ENCODE measurements at places on chromosomes 2 and 18.

DNA sequence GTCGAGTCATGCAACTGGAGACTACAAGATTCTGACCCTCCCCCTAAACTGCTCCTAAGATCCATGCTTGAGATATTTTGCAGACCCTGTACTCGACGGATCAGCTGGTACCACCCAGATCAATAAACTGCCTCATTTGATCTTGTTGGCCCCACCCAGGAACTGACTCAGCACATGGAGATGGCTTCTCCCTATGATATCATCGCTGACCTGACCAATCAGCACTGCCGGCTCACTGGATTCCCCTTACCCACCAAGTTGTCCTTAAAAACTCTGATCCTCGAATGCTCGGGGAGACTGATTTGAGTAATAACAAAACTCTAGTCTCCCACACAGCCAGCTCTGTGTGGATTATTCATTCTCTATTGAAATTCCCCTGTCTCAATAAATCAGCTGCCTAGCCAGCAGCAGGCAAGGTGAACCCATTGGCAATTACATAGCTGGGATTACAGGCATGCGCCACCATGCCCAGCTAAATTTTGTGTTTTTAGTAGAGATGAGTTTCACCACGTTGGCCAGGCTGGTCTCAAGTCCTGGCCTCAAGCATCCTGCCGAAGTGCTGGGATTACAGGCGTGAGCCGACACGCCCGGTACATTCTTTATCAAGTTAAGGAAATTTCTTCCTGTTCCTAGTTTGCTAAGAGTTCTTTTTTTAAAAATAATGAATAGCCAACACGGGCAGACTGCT is 43.6 kb downstream of the VPS54 start:
- DNase-seq = no peak

GRCh38 chr2:188303363-188304031 is 11.8 kb downstream of the GULP1 start:
- peak; percentile 77 for DNase-seq

GRCh38 chr18:39779926-39780325 is 2175.1 kb upstream of the PIK3C3 start:
- no peak for DNase-seq

- DNase-seq = no peak
Observed at GRCh38 chr2:207497596-207497995, 32.2 kb upstream of the CREB1 start.

DNA sequence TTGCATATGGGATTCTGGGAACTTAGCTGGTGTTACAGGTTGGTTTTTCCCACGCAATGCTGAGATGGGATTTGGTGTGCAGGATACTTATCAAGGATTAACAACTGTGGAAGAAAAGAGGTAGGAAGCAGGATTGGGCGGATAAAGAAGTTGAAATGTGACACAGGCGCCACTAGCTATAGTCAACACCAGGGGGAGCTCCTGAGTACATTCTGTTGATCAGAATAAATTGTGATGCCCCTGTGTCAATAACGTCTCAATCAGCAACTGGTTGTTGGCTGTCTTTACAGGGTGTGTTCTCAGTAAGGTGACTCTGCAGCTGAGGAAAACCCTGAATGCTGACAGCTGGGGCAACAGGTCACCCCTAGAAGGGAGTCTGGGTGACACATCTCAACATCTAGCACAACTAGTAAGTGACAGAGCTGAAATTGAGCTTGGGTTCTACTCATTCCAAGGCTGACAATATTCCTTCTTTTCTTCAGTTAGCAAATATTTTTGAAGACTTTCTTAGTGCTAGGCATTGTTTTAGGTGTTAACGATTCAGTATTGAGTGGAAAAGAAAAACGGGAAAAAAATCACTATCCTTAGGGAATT is 143.0 kb downstream of the ARL6IP6 start:
- DNase-seq = peak; percentile 49

GRCh38 chr2:217655651-217656050 is 347.1 kb downstream of the TNS1 start:
- DNase-seq = no peak

- DNase-seq = no peak
Observed at GRCh38 chr2:236824836-236825235, 255.2 kb downstream of the ACKR3 start.

DNA sequence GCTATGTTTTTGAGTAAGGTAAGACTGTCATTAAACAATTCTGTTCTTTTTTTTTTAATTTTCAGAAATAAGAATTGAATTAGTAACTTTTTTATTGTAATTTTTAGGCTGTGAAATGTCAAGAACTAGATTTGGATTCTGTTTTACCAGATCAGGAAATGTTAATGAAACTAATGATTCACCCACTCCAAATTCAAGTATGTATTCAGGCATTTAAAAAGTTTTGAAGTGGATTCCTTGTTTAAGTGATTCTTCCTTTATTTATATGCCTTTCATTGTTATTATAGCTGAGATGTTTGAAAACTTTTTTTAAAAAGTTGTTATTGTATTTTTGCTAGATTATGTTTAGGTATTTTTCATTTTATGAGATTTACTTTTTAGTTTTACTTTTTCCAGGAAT is 96.7 kb downstream of the UBR3 start:
- no peak for DNase-seq

- no peak for DNase-seq
Observed at GRCh38 chr2:196601430-196602306, 37.8 kb upstream of the CCDC150 start.

DNA sequence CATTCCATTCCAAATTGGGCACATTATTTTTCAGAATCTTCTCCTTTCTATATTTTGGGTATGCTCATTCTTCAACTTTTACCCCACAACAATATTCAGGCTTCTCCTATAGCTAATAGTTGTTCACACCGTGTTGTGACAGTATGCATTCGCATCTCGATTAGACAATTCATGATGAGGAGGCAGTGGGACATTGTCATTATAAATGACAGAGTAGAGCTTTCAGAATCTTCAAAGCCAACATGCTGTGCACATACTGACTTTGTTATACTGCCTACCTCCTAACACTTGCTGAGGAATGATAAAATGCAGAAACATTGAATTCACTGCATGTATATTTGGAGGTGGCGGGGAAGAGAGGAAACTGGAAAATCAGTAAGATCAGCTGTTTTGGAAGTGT is 714.2 kb downstream of the SUCLG1 start:
- no peak for DNase-seq

- no peak for DNase-seq
Observed at GRCh38 chr18:78901923-78902794, 77.5 kb upstream of the SALL3 start.

DNA sequence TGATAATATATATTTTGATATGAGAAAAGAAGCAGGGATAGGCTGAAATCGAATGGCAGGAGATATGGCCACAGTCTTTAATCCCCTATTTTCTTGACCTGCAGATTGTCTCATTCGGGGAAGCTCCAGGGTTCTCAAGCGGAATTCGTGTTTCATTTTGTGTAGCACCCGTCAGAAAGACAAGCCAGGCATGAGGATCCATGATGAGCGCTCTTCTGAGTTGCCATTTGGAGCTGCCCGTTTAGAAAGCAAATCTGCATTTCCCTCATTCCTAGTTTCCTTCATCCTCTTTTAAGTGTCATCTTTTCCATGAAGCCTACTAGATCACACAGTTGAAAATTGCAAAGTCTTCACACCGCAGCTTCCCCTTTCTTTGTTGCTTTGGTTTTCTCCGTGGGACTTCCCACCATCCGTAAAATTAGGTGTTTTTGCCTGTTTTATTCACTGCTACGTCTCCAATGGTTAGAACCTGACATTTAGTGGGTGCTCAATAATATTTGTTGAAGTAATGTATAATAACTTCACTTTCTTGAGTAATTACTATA is 16.9 kb downstream of the HNMT start:
- DNase-seq = no peak

- DNase-seq = no peak
Observed at GRCh38 chr2:109282360-109282759, 153.4 kb downstream of the SH3RF3 start.

DNA sequence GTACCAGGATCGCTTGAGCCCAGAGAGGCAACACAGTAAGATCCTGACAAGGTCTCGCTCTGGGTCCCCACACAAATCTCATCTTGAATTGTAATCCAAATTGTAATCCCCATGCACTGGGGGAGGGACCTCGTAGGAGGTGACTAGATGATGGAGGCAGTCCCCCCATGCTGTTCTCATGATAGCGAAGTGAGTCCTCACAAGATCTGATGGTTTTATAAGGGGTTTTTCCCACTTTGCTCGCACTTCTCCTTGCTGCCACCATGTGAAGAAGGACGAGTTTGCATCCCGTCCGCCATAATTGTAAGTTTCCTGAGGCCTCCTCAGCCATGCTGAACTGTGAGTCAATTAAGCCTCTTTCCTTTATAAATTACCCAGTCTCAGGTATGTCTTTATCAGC is 46.0 kb upstream of the SERTAD2 start:
- peak; percentile 36 for DNase-seq

- DNase-seq = no peak
Observed at GRCh38 chr2:64634345-64635267, 19.1 kb downstream of the SERTAD2 start.

DNA sequence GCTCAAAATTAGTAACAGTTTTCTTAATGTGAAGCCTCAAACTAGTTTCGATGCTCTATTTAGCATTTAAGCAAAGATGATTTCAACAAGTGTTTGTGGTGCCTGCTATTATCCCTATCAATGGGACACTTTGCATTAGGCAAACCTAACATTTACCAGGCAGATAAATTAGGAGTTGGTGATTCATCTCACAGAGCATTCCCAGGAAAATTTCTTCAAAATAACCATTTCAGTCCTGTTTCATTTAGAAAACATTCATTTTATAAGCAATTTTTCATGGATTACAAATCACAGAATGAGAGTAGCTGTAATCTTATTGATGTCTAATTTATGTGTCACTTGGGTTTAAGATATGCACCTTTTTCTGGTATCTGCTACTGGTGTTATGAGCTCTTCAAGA is 62.7 kb downstream of the CLHC1 start:
- no peak for DNase-seq

DNA sequence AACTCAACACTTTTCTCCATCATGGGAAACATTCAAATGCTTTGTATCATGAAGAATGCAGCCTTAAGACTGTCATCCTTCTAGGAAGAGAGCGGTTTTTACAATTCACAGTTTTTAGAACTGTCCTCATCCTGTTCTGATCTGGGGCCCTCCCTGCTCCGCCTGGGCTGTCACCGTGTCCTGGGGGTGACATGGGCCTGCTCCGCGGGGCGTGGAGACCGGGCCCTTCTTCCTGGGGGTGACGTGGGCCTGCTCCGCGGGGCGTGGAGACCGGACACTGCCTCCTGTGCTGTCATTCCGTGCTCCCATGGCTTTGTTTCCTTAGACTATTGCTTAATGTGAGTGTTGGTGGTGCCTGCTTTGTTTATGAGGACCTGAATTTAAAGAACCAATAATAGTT is 122.8 kb downstream of the TMEM18 start:
- DNase-seq = no peak

DNA sequence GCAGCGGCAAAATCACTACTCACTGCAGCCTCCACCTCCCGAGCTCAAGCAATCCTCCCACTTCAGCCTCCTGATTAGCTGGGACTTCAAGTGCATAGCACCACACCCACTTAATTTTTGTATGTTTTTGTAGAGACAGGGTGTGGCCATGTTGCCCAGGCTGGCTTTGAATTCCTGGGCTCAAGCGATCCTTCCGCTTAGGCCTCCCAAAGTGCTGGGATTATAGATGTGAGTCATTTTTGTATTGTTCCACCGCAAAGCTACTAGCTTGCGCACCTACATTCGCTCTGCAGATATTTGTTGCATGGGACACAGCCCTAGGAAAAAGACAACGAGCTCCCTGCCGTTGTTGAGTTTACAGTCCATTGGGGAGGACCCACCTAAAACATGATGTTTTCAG is 173.5 kb upstream of the AGAP1 start:
- no peak for DNase-seq

- DNase-seq = no peak
Observed at GRCh38 chr18:64234321-64234720, 85.4 kb upstream of the LINC00305 start.

DNA sequence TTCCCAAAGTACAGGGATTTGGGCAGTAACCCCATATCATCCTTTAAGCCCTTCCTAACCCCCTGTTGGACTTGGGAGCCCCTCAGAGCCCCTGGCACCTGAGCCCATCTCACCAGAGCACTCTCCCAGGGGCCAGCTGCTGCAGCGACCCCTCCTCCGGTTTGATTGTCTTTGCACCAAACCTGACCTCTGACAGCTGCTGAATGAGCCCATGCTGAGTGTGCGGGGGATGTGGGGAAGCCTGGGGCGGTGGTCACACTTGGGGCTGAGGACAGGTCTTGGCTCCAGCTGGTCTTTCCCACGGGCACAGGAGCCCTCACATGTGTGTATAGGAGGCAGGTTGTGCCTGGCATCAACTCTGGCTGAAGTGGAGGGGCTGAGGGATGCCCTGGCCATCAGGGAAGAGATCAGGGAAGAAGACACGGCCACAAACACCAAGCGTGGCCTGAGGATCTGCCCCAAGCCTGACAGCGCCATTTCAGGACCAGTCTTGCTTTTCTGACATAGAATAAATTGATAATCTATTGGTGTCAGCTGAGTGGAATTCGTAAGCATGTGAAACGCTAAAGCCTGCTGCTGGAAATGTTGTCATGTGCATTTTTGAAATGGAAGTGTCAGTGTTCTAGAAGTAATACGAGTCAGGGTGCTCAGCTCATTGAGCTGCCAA is 102.4 kb downstream of the ACKR3 start:
- peak; percentile 16 for DNase-seq

DNA sequence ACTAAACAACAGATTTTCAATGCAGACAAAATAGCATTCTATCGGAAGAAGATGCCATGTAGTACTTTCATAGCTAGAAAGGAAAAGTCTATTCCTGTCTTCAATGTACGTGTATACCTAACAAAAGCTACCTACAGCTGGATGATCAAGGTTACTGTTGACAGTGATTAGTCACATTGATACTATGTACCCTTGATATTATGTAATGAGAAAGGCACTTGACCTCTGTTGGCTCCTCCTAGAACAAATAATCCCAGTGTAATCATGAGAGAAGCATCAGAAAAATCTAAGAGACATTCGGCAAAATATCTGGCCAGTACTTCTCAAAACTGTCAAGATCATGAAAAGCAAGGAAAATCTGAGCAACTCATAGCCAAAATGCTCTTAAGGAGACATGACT is 44.4 kb upstream of the LRRTM4 start:
- no peak for DNase-seq

- DNase-seq = no peak
Observed at GRCh38 chr2:12455661-12456060, 261.1 kb upstream of the TRIB2 start.

DNA sequence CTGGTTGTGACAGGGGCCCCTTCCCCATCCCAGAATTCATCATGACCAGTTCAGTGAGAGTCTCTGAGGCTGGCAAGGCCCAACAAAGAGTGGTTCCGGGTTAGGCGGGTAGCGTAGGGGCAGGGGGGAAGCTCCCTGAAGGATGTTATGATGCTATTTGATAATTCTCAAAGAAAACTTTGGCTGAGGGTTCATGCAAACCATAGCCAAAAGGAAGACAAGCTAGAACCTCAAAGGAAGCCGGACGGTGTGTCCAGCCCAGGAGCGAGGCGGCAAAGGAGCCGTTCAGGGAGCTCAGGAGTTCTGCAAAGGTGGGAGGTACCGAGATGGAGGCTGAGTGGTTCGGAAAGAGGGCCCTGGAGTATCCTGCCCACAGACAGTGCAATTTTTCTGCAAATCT is 226.8 kb upstream of the RAB6C start:
- no peak for DNase-seq

Measured in H9 (cell line).